ENCODE measurements at places on chromosomes 5 and 9.

DNA sequence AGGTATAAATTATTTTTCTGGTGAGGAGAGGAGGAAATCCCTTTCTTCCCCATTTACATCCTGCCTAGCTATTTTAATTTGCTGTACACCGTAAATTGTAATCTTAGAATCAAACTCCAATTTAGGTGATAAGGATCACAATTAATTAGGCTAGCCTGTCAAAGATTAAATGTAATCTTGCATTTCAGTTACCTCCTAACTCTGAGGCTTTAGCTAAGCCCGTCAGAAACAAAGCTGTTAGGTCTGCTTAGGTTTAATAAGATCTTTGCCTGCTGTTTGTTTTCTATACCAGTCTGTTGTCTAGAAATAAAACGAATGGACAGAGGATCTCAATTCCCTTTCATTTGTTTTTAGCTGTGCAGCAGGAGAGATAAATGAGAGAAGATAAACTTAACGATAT, 51.5 kb downstream of the PIK3R1 start:
- DNase-seq, result no peak

- DNase-seq, result no peak
These were observed 35.9 kb upstream of the SARDH start for GRCh38 chr9:133773889-133774655.

DNA sequence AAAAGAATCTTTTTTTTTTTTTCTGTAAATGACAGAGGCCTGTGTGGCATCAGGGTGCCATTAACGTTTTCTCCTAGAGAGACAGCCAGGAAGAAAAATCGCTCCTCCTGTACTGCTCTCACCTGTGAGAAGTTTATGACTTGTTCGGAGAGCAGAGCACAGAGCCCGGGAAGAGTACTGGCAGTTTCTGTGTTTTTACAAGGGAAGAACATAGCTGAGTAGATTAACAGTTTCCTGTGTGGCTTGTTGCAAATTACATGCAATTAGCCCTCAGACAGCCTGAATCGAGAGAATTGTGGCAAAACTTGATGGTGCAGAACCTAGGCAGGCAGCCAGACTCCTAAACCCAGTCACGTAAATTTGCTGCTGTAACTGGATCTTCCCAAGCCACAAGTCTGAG, 32.1 kb downstream of the PRKACG start:
- no peak for DNase-seq

GRCh38 chr9:127384016-127384730, 12.8 kb upstream of the SLC2A8 start:
- DNase-seq, result no peak

GRCh38 chr5:136260656-136261055, 67.7 kb upstream of the SMIM32 start:
- no peak for DNase-seq

DNA sequence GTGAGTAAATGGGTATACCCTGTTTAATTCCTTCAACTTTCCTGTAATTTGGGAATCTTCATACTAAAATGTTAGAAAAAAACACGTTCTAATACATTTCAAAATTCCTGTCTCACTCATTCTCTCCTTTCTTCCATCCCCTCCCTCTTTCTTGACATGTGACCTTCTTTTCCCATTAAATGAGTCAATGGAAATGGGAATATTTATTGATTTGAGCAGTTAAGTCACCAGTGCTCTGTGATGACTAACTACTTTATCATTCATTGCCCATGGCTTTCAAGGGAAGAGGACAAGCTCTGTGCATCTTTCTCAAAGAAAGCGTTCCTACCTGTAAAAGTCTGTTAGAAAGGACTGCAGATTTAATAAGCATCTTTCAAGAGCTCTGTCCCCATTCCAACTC, 144.4 kb upstream of the MAP3K1 start:
- no peak for DNase-seq

GRCh38 chr9:89648247-89649000, 43.6 kb downstream of the GADD45G start:
- no peak for DNase-seq

GRCh38 chr5:128195316-128195715, 111.8 kb downstream of the SLC12A2 start:
- DNase-seq, result no peak

- DNase-seq, result no peak
These were observed 72.4 kb downstream of the PDZD2 start for GRCh38 chr5:31711363-31711762.

GRCh38 chr9:93303258-93303771, 119.4 kb downstream of the WNK2 start:
- no peak for DNase-seq

DNA sequence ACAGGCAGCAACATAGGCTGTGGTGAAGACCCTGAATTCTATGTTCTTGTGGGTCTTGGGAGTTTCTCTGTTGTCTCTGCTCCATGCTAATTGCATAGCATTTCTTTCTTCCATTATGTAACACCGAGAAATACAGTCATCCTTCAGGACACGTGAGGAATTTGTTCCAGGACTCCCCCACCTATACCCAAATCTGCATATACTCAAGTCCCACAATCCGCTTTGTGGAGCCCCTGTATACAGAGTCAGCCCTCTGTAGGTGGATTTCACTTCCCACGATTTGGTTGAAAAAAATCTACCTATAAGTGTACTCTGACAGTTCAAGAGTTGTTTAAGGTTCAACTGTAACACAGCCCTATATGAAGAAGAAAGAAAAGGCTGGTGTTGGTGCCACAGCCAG, 22.1 kb downstream of the ANKRD33B start:
- no peak for DNase-seq

DNA sequence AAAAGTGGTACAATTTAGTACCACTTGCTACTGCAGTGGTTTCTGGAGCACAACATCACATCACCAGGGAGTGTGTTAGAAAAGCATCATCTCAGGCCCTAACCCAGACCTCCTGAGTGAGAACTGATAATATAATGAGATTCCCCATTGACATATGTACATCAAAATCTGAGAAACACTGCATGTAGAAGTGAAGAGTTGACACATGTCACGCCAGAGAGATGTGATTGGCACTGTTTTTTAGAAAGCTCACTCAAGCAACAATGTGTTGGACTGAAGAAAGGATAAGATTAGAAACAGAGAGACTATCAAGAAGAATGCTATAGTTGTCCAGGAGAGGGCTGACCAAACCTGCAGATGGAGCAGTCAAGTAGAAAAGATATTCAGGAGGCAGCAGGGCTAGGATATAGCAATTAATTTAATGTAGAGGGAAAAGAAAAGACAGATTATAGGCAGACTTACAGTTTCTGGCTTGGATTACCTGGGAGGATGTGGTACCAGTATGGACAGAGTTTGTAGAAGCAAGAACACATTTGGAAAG, 324.4 kb upstream of the ADAMTSL1 start:
- no peak for DNase-seq

DNA sequence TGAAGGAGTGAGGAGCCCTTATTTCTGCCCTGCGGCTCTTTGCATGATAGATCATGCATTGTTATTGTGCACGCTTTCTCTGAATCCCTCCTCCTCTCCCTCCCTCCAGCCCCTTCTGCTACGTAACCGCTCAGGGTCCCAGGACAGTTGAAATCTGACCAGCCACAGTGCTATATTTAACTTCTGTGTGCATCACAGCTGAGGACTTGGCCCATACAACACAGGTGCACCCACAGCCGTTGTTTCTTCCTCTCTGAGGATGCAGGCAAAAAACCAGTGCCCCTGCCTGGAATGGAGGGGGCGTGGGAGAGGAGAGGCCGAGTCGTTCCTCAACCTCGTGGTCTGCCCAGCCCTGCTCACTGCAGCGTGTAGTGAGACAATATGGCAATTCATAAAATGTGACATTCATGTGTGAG, 335.6 kb upstream of the CLINT1 start:
- DNase-seq, result no peak

- DNase-seq, result no peak
These were observed 250.0 kb downstream of the NR3C1 start for GRCh38 chr5:143153332-143154119.

- no peak for DNase-seq
These were observed 10.4 kb downstream of the ZNF618 start for GRCh38 chr9:113886466-113886865.
